ENCODE measurements at places on chromosomes 11 and 22.
A peak's percentile ranks its signal among the peaks of the same experiment; 100 is the strongest.

DNA sequence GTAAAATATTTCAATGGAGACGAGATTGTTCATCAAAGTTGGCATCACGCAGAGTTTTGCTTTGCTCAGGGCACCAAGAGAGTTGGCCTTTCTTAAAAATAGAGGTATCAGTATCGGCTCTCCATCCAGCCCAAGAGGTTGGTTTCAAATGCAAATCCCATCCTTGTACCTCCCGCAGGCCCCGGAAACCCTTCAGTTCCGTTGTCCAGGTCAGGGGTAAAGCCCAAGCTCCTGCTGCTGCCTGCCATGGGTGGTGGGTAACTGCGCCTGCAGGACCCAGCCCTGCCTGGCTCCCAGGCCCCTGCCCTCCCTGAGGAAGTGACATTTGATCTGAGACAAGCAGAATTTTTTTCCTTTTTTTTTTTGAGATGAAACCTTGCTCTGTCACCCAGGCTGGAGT lies 49.3 kb upstream of the RTL6 start:
- no peak for DNase-seq

- no peak for DNase-seq
Measured at GRCh38 chr22:48719978-48720661, 1107.6 kb downstream of the BRD1 start.

DNA sequence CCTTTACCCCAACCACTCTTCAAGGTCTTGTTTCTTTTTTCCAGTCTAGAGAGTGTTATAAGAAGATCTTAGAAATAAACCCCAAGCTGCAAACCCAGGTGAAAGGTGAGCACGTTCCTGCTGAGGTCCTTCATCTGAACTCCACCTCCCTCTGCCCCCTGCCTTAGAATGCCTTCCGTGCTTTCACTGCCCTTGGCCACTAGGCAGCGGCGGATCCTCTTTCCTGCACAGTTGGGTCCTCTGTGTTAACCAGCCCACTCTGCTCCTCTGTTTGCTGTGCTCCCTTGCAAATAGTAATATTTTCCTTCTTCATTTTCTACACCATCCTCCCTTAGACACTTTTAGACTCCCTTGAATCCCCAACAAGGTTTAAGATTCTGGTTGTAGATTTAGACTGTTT lies 24.3 kb downstream of the TTC12 start:
- DNase-seq, result no peak

DNA sequence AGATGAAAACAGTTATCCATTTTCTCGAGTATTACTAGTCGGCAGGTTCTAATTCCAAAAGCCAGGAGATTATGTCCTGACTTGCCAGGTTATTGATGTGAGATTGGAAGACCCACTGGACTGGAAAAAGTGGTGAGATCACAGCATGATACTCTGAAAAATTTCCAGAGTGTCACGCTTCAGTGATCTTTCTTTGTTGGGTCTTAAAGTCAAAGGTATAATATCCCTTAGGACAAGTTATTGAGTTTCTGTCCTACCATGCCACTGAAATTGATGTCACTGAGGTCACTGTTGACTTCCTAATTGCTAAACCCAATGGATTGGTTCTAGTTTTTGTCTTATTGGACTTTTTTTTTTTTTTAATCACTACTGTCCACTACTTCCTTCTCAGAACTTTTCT lies 104.5 kb upstream of the GRAMD1B start:
- no peak for DNase-seq

GRCh38 chr11:124747406-124748099 lies 4.5 kb downstream of the VSIG2 start:
- DNase-seq, result no peak

DNA sequence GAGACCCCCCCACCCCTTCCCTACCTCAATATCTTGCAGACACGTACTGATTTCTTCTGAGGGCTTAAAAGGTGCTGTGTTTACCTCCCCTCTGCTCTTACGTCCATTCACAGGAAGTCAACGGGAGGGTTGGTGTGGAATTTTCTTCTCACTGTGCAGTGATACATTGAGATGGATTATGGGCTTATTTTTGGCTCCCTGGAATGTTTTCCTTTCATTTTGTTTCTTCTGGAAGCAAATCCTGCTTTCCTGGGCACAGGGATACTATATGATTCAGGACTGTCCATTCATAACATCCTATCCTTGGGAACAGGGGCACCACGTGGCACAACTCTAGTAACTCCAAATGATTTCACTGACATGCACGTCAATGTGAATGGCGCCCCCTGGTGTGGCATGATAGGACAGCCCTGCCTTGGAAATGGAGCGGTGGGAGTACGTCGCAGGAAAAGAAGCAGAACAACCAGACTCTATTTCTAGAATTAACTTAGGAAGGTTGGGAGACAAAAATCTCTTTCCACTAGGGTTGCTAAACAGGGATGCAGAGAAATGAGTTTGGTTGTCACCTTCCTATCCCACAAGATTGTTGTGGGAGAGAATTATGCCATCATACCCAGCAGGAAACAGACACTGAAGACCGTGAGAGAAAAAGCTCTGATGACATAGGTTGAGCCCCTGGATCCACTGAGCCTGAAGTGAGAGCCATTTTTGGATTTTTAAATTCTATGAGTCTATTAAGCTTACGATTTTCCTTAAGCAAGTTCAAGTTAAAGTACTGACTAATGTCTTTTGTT lies 146.5 kb upstream of the RAG2 start:
- DNase-seq, result peak; percentile 10

DNA sequence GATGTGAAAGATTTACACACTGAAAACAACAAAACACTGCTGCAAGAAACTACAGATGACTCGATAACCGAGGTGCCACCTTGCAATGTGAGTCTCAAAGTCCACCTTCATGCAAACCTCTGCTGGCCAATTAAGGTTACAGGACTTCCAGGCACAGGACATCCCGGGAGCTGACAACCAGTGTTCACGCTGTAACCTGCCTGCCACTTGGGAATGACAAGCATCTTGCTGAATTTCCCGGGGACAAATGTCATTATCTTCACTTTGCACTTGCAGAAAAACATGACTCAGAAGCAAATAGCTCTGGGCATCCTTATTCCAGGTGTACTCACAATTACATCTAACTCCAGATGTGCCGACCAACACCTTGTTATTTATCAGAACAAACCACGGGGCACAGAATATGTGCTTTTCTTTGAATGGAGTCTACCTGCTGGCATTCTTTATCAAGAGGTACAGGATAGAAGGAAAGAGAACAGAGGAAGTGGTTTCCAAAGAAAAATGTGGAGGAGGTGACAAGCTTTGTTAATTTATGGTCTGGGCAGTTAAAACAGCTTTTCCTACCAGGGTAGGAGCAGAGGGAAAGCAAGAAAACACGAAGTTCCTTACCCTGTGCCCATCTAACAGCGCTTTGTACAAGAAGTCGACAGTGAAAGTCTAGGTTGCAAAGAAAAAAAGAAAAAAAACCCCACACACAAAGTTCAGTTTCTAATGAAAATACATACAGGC lies 72.3 kb downstream of the SHANK2 start:
- no peak for DNase-seq

GRCh38 chr22:31177420-31178162 lies 17.6 kb downstream of the RNF185 start:
- no peak for DNase-seq

DNA sequence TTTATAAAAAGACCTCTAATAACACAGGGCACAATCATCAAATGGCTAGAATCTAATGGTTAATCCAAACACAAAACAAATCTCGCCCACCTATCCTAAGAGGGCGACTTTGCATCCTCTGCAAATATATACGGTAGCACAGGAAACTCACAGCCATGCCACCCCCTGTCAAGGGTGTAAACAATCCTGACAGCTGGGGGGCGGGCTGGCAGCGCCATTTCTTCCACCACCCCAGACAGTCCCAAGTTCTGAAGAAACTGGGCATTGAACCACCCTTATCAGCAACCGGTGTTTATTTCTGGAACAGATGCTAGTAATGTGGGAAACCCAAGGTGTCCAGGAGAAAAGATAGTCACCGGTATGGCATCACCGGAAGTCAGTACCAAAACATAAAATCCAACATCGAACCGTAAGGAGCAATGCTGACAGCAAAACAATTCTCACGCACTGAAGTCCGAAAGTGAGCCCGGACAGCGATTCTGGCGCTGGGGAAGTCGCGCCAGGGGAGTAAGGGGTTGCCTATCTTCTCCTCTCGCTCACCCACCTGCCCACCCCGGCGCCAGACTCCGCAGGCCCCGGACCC lies 825 bp downstream of the FBXO3 start:
- DNase-seq, result no peak

DNA sequence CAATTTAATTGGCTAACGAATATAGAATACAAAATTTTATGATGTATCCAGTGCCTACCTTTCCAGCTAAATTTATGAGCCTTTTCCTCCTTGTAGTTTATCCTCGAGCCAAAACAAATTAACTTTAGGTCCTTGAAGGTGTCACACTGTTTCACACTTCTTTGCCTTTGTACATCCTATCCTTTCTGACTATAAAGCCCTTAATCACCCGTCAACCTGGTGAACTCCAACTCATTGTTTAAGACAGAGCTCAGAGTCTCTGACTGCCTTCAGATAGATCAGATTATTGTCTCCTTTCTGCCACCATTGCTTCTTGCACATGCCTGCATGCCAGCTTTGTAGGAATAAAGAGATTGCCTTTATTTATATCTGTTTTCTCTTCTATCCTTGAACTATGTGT lies 58.8 kb downstream of the CNTN5 start:
- no peak for DNase-seq

GRCh38 chr11:36243641-36244040 lies 45.6 kb downstream of the COMMD9 start:
- no peak for DNase-seq

GRCh38 chr11:27619039-27619574 lies 81.1 kb downstream of the BDNF start:
- no peak for DNase-seq

DNA sequence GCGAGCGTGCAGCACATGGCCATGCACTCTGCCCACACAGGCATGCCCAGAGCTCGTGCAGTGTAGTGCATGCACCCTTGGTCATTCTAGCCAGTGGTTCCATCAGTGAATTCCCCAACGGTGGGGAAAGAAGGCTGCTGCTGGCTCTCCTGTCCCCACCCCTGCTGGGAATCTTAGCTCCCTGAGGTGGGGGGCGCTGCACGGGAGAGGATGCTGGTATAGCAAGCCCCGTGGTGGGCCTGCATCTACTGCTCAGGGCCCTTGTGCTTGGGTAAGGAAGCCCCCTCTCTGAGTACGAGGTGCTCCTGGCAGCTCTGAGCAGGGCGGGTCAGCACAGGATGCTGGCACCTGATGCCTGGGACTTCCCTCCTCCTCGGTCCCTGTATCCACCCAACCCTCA lies 18.5 kb upstream of the BAIAP2L2 start:
- no peak for DNase-seq

- DNase-seq, result no peak
Measured at GRCh38 chr22:36457688-36458450, 23.6 kb downstream of the TXN2 start.

GRCh38 chr11:9914064-9914463 lies 250.2 kb downstream of the SWAP70 start:
- no peak for DNase-seq

GRCh38 chr22:17268501-17269223 lies 49.4 kb upstream of the ADA2 start:
- no peak for DNase-seq

DNA sequence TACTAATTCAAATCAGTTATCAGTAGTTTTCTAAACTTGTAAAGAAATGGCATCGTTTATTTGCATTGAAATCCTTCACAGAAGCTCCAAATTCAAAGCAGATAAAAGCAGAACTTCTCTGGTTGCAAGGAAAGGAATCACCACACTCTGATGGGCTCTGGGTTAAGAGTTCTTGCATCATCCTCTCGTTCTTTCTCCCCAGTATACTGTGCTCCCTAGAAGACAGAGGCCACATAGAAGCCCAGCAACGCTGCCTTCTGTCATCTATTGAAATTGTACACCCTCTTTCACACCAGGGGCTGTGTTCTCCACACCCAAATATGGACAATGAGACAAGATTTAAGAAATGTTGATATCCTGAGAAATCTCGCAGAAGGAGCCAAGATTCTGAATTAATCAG lies 29.3 kb downstream of the FAT3 start:
- DNase-seq, result no peak

DNA sequence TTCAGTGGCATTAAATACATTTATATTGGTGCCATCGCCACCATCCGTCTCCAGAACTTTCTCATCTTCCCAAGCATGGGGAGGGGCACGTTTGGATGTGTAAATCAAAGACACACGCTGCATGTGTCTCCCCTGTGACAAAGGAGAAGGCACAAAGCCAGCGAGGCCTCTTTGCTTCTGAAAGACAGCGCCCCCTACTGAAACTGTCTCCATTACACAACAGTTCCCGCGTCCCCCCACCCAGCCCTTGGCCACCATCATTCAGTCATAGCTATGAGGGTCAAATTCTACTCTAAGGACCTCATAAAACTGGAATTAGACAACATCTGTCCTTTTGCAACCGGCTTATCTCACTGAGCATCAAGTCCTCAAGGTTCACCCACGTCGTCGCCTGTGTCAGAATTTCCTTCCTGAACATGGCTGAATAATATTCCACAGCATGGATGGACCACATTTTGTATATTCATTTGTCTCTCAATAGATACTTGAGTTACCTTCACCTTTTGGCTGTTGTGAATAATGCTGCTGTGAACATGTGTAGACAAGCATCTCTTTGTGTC lies 64.8 kb downstream of the IGF2 start:
- DNase-seq, result no peak

GRCh38 chr11:130778705-130779104 lies 137.6 kb downstream of the SNX19 start:
- DNase-seq, result no peak
